ENCODE measurements at places on chromosomes 5 and 9.

- no peak for DNase-seq
Observed at GRCh38 chr5:132556153-132556762, 519 bp upstream of the RAD50 start.

DNA sequence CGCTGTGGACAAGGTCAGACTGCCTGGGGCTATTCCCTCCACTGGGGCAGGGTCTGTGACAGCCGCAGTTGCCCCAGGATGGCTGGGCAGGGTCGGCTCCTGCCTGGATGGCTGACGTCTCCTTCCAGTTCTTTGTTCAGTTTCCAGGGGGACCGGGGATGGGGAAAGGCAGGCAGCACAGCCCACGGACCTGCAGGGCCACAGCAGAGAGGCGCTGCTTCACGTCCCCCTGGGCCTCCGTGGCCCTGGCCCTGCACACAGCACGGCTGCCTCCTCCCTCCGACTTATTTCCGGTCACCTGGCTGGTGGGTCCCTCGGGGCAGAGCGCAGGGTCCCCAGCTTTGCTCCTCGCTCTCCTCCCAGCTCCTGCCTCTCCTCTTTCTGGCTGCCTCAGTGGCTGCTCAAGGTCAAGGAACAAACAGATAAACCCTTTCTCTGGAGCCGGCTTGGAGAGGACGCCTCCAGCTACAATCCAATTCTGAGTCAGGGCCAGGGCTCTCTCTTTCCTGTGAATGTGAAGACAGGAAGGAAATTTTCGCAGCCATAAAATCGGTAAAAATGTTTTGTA, 169.7 kb downstream of the C9orf50 start:
- peak; percentile 0 for DNase-seq

GRCh38 chr5:138438724-138439476, at the start of gene REEP2:
REEP2 (plus strand) TSS chr5:138439057; CDS start chr5:138439209, 152 bp downstream.
- peak; percentile 51 for DNase-seq

DNA sequence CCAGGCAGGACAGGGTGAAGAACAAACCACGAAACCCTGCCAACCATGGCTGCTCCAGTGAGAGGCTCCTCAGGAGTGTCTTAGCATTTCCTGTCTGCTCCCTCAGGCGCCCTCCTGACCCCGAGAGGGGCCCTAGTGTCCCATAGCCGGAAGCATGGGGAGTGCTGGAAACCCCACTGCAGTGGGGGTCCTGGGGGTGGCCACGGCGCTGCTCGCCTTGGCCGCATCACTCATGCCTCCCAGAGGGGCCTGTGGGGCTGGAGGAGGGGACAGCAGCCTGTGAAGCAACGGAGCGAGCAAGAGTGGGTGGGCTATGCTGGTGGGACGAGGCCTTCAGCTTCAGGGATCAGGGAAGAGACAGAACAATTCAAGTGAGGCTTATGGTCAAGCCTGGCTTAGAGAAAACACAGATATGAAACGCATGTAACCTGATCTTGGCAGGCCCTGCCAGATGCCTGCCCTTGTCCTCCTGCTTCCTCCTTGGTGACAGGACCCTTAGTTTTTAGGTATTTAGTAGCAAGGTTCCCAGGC, 219.1 kb downstream of the FANCC start:
- no peak for DNase-seq

DNA sequence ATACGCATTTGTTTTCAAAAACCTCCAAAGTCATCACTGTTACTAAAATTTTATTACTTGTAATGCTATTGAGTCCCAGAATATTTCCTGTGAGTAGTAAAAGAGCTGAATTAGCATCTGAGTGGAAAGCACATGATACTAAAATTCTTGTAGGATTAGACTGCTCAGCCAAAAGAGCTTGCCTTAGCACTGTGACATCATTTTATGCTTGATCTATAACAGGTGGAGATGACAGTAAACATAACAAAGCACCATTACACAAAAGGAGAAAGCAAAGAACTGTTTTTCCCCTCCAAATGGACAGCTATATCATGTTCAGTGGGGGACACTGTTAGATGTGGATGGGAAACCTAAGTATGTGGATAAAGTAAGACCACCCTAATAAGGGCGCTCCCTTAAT, 5.8 kb upstream of the JAK2 start:
- DNase-seq = peak; percentile 19

DNA sequence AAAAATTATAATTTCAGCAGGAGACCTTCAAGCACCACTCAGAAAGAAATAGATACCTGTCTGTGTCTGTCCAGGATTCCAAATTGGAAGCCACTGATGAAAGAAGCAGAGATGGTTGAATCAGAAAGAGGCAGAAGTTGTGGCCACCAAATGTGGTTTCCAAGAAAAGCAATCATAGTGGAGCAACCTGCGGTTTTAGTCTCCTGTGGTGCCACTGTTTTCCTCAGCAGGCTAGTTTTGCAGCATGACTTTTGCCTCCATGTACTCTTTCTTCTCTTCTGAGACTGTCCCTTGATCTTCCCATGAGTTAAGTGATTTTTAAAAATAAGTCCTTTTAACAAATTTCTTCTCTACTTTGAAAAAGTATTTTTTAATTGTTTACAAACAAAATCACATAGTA, 535.8 kb downstream of the CYLC2 start:
- no peak for DNase-seq

DNA sequence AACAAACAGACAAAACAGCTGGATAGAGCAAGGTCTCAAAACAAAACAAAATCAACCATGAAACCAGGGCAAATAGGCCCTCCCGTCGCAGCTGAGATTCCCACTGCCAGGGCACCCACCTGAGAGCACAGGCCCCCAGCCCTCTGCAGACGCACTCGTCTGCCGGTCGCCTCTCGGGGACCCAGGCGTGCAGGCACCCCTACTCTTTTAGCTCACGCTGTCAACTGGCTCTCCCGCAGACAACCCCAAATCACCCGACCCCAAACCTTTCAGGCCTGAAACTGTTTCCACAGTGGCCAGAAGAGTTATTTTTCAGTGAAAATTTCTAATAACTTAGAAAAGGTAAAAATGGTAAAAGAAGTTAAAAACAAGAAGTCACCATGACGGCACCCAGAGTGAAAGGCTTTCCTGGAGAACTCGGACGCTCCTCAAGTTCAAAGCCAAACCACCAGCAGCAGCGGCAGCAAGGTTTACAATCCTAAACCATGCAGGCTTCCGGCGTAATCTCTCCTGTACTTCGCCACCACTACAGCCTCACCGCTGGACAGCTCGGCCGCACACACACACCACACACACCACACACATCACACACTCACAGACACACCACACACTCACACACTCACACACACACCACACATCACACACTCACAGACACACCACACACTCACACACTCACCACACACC, 1.9 kb upstream of the UBE2QL1 start:
- no peak for DNase-seq

DNA sequence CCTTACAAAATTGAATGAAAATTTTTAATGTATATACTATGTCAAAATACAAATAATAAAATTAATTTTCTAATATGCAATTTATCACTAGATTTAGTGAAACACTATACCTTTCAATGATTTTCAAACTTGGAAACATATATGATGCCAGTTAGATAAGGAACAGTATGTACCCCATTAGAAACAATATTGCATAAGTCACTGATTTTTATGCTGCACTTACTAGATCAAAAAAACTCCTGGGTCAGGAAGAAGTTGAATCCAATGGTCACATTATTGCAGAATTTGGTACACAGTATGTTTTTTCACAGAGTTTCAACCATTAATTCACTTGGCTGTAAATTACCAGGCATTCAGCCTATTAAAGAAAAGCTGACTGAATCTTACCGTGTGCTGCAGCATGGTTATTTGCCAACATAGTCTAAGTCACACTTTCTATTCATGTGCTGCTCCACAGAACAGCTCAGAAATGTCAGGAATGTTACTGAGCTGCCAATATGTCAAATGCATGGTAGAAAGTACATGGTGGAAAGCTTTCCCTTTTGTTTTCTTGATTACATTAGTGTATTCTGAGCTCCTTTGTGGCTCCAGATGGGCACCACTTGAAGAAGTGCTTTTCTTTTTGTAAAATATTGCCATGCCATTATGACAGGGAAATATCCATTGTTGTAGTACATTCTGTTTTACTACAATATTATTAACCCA, 9.9 kb upstream of the PRR16 start:
- DNase-seq = peak; percentile 52

GRCh38 chr5:9646843-9647242, 16.7 kb upstream of the TAS2R1 start:
- DNase-seq = no peak

DNA sequence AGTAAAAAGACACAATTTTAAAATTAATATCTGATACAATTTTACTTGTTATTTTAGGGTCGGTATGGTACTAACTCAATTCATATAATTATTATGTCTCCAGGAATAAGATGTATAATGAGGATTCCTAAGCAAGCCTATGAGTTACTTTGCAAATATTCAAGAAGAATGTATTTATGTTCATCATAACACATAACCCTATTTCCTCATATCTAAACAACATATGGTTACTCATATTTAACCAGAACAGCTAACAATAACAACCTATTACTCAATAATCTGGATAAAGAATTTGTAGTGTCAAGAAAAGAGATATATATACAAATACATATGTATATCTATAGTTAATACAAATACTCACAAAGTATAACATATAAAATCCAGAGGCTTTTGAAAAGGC, 285.9 kb downstream of the ARL15 start:
- no peak for DNase-seq

- no peak for DNase-seq
Observed at GRCh38 chr5:31990701-31991110, 183.4 kb downstream of the GOLPH3 start.

GRCh38 chr5:37867654-37868053, 27.8 kb upstream of the GDNF start:
- DNase-seq = no peak

- DNase-seq = no peak
Observed at GRCh38 chr9:33222031-33222430, 17.9 kb upstream of the SPINK4 start.

DNA sequence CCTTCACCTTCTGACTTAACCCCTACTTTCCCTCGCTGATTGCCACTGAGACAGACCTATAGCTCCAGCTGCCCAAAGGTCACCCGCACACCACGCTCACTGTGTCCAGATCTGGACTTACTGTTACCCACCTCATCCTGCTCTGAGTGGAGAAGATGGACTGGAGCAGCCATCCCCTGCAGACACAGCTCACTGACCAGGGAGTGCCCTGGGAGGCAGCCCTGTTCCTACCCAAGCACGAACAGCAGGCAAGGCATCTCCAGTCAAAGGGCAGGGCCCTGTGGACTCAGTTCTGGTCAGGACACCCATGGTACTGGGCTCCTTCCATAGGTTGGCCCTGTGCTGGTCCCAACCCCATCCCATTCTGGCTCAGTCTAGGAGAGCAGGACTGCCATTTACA, 9.5 kb upstream of the BARX1 start:
- no peak for DNase-seq

GRCh38 chr9:2209400-2209799, 194.3 kb downstream of the SMARCA2 start:
- no peak for DNase-seq

DNA sequence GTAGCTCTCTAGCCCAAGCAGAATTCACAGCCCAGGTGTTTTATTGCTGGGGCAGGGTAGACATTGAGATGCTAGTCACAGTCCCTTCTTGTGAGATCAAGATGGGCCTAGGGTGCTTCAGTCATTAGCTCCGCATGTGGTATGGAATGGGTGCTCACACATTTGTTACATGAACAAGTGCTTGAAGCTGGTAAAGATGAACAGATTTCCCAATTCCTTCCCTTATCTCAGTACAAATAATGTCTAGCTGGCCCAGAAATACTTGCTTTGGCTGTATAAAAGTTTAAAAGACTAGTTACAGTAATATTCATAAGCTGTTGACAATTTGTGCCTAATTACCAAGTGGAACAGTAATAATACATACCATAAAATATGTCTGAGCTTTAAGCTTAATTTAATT, 143.4 kb upstream of the DHFR start:
- DNase-seq = no peak

DNA sequence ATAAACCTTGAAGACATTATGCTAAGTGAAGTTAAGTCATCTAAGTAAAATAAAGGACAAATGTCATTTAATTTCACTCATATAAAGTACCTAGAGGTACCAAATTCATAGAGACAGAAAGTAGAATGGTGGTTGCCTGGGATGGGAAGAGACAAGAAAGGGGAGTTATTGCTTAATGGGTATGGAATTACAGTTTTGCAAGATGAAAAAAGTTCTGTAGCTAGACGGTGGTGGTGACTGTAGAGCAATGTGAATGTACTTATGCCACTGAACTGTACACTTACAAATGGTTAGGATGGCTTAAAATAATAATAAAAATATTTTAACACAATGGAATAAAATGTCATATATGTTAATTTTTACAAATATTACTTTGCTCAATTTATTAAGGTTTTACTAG, 128.0 kb downstream of the MPDZ start:
- DNase-seq = no peak

- DNase-seq = no peak
Observed at GRCh38 chr9:106228861-106229260, 534.5 kb downstream of the TMEM38B start.

DNA sequence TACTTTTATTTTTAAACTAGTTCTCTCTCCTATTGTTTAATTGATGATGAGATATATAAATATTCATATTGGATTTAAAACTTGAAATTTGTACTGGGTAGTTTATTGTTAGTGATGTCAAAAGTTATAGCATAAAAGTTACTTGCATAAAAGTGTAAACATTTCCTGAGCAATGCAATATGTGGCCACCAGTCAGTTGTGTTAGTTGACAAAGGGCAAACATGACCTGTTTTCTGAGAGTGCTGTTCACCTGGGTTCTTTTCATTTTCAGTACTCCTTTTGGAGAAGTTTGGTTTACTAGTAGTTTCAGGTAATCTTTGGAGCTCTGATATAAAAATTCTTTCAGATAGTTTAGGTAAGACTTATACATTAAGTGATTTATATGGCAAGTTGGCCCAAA, 69.4 kb downstream of the COMMD10 start:
- DNase-seq = no peak

- DNase-seq = no peak
Observed at GRCh38 chr5:158545949-158546530, 553.7 kb downstream of the EBF1 start.

DNA sequence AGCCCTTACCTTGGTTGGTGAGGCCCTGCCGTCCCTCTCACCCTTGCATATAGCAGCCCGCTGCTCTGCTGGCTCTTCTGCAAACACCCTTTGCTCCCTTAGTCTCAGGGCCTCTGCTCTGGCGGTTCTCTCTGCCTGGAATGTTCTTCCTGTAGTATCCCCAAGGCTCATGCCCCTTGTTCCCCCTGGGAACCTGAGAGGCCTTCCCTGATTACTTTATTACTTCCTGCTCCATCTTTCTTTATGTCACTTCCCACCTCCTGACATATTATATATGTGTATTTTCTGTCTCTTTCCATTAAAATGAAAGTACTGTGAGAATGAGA, 73.9 kb upstream of the SPRY4 start:
- DNase-seq = no peak

DNA sequence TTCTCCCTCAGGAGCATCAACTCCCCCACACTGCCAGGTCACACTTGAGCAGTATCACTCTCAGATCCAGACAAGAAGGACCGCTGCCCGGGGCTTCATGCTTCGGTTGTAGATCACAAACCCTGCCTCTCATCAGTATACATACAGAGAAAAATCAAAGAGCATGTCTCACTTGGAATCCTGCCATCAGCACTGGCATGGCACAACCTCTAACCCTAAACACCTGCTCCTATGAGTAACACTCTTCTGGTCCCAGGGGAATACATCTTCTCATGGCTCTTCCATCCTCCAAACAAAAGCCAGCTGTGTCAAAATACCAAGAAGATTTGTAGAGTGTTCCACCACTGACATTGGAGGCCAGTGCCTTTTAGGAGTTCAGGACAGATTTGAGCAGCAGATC, 84.8 kb upstream of the MIER3 start:
- no peak for DNase-seq

Data from HAP-1 (cell line).